NCI-H2171 treated with DMSO at 0.1 percent for 48 hours (cell line): ENCODE measurements at places on chromosomes 5 and 9.

DNA sequence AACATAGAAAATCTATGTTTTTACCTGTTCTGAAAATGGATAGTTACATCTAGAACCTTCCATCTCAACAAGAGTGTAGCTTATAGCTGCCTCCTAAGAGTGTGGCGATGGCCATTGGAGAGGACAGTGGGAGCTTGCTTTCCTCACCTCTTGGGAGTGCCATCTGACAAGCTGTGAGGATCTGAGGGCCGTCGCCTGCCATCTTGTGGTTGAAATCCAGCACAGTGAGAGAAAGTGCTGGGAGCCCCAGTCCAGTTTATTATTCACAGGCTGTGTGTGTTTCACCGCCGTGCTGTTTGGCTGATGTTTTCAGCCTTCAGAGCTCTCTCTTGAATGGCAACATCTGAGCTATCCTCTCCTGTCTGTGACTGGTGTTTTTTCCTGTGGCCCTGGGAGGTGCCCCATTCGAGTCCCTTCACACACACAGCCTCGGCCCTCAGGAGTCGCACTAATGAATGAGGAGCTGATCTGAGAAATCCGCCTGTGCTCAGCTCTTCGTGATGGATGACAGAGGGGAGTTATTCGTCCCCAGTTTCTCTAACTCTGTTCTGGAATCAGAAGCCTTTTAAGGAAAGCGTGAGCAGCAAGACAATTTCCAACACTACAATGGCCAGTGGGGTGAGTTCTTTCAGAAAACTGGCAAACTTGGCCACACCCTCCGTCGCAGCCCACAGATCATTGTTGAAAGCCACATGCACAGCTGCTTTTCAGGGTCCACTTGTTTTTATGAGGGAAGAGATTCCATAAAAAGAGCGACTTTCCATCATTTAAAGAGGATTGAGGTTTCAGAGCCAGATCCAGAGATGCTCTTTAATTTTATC is 170.3 kb downstream of the PDZD2 start:
- no peak for DNase-seq

- DNase-seq: no peak
These were observed 379.1 kb upstream of the KIF2A start for GRCh38 chr5:61926911-61927310.

GRCh38 chr5:26569241-26569928 is 469.0 kb downstream of the CDH9 start:
- no peak for DNase-seq

- DNase-seq: peak; percentile 72
These were observed 665.5 kb upstream of the ZNF608 start for GRCh38 chr5:125411744-125412560.
